ENCODE measurements at places on chromosomes 1 and 21.

DNA sequence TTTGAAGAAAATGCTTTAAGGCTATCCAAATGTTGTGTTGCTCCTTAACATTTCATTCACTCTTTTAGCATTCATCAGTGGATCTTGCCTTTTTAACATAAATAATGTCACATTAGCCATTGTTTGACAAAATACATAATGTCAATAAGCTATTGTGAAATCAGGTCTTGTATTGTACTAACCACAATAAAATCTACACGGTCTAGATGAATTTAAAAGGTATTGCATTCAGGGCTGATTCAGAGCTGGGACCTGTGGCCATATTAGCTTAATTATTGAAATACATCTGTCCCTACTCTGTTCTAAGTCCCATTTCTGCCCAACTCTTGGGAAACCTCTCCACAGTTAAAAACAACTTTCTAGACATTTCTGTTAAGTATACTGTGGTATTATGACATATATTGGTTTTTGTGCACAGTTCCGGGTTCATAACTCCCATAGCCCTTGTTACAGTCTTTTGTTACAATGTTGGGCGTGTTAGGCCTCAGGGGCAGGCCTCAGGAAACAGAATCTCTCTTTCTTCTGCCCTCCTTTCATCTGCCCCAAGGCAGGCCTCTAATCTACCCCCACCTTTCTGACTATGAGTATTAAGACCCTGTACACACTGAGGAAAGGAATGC, 44.7 kb upstream of the CITED4 start:
- DNase-seq: no peak

DNA sequence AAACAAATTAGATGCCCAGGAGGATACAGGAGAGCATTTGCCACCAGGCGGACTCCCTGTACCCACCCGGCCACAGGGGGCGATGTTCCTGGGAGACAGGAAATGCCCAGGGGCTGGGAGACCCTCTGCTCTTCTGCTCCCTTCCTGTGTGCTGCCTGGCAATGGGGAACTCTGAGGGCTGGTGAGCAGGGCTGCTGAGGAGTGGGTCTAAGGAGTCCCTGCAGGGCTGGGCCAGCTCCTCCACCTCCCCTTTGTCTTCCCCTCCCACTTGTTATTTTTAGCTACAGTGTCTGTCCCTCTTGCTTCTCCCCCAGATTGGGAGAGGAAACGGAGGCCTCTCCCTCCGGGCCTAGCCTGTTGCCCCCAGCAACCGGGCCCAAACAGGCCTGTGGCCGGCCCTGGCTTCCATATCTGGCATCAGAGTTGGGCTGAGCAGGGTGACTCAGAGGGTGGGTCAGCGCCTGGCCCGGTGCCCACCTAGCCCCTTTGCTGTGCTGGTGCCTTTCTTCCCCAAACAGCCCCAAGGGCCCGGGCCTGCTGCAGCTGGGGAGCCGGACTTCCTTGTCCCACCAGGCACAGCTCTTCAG, 11.6 kb downstream of the LMNA start:
- DNase-seq: no peak

- DNase-seq: no peak
These were observed 884 bp downstream of the PHACTR4 start for GRCh38 chr1:28370239-28371009.

- DNase-seq: no peak
These were observed 254.9 kb downstream of the RHOU start for GRCh38 chr1:228989992-228990827.

DNA sequence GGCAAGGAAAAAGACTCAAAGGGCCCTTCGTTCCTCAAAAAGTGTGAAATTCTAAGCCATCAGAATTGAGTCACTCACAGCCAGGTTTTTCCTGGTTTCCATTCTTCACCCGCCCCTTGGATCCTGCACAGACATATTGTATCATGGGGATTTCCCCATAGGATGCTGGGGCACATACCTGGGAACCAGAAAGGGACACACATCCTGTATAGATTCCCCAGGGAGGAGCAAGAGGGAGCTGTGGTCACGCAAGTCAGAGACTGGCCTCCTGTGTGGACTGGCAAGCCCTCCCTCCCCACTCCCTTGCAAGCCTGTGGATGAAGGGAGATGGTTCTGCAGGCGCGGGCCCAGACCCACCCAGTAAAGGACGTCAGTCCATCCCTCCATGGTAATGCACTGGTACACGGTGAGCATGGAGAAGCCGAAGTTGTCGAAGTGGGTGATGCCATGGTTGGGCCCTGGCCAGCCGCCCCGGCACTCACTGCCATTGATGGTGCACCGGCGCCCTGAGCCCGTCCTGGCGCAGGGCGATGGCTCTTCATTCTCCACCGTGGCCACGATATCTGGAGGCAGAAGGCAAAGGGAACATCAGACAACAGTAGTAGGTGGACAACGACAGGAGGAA, 23.2 kb downstream of the CACNA1S start:
- no peak for DNase-seq

- DNase-seq: no peak
These were observed 38.2 kb downstream of the H3-3A start for GRCh38 chr1:226100436-226101391.

- no peak for DNase-seq
These were observed 161.0 kb downstream of the KCNK2 start for GRCh38 chr1:215243345-215244054.

- no peak for DNase-seq
These were observed 30.3 kb upstream of the FMOD start for GRCh38 chr1:203381151-203381751.

GRCh38 chr1:229017091-229017490, 253.8 kb upstream of the RAB4A start:
- no peak for DNase-seq

DNA sequence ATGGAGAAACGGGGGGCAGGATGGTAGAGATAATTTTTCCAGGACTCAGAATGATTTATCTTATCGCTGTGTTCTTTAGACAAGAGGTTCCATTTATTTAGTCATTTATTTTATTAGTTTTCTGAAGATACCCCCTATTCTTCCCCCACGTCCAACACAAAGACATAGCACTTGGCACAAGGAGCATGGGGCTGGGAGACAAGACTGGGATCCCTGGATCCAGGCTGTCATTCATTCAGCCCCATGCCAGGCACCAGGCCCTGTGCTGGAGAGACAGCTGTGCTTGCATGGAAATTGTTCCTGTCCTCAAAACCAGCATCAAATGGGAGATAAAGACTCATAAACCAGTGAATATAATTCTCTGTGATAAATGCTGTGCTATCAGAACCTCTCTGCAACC, 27.1 kb upstream of the PLXNA2 start:
- DNase-seq: no peak

DNA sequence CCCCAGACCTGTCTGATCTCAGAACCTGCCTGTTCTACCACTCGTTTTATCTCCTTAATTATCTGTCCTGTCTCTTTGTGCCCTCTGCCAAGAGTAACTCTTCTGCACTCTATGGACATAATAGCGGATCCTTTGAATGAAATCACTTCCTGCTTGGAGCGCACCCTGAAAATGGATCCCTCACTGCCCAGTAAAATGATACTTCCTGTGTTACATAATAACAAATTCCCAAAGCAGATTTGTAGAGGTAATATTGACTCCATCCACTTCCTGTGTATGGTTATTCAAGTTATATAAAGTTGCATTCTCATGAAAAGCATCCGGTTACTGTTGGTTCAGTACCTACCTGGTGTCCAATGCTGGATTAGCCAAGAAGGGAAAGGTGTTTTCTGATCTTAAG, 246.0 kb downstream of the TRABD2B start:
- no peak for DNase-seq

DNA sequence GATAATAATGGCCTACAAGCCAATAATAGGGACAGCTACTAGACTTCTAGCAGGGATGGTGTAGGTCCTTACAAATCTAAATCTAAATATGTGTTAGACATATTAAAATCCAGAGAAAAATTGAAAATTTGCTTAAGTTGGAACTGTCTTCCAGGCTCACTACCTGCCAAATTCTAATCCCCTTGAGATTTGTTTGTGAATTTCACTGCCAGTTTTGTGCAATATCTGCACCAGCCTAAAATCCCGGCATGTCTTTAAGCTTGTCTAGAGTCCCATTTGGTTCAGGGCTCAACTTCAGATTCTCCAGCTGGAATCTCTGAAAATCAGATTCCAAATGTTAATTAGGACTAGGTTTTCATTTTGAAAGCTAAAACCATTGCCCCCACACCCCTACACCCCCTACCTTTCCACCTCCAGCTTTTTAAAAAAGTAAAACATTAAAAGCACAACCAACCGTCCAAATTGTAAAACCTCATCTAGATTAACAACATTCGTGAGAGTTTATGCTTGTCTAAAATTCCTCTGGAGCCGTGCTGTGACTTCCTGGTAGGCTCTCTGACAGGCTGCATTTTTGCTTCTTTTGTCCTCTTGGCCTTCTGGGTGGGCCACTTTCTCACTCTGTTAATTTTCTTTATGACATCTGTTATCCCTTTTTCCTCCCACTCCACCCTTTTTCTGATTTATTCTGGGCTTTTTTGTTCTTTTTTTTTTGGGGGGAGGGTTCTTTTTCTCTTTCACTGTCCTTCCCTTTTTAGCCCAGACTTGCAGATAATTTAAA, 348.7 kb downstream of the PAPPA2 start:
- no peak for DNase-seq

GRCh38 chr21:23936224-23936623, 1671.1 kb downstream of the MRPL39 start:
- no peak for DNase-seq

DNA sequence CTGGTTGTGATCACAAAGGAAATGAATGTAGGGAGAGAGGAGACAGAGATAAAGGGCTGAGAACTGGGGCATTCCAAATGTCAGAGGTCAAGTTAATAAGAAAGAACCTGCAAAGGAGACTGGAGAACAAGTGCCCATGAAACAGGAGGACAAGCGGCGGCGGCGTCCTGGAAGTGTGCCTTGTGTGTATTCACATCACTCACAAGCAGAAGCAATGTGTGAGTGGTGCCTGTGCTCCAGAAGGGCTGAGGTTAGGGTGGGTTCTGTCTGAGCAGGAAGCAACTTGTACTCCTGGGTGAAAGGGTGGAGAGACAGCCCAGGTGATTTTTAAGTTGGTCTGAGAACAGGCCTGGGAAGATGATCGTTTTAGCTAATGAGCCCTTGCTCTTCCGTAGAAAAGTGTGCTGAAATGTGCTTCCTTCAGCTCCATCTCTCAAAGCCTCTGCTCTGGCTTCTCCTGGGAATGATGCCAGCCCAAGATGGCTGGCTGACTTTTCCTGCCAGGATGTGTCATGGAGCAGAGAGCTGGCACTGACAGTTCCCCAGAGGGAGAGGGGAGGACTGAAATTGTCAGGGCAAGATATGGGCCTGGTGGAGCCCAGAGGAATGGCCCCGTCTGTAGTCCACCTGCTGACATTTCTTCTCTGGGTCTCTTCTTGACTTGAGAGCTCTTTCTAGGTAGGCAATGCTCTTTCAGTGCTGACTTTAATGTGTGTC, 25.1 kb upstream of the PLEKHA6 start:
- no peak for DNase-seq

GRCh38 chr1:78603206-78603605, 17.0 kb upstream of the IFI44L start:
- DNase-seq: no peak

DNA sequence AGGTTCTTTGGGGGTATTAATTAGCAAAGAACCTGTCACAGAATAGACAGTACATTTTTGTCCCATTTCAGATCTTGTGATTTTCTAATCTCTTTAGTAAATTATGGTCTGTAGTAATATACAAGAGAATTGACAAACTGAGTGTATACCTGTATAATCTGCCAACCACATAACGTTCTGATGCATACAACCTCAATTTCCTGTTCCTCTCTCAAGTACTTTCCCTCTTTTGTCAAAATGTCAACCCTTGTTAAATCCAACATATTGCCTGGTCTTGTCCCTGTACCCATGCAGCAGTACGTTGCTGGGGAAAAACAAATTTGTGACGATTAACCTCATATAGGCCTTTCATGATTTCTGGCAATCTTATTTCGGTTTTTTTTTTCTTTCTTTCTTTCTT, 1.1 kb downstream of the ARV1 start:
- no peak for DNase-seq

- DNase-seq: no peak
These were observed 8.9 kb downstream of the PAX7 start for GRCh38 chr1:18639368-18640055.

GRCh38 chr1:169348383-169349036, 19.1 kb downstream of the NME7 start:
- DNase-seq: no peak

GRCh38 chr1:3463013-3463385, 8.5 kb downstream of the ARHGEF16 start:
- no peak for DNase-seq
